ENCODE measurements at places on chromosomes 2 and 18.

DNA sequence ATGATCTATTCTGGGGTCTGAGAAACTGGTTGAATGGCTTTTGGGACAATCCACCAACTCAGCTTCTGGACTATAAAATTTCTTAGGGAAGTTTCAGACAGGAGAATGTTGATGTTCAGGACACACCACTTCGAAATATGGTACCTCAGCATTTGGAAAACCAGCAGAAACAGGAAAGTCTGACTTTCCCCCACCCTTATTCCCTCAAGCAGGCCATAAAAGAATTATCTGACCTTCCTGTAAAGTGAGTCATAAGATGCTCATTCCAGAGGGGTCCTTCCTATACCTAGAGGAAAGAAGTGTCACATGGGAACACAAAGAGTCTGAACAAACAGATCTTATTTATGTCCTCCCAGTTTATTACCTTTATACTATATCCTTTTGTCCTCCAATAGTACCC lies 415.0 kb downstream of the CPS1 start:
- DNase-seq = no peak

- no peak for DNase-seq
Observed at GRCh38 chr18:25392192-25392591, 40.2 kb upstream of the ZNF521 start.

DNA sequence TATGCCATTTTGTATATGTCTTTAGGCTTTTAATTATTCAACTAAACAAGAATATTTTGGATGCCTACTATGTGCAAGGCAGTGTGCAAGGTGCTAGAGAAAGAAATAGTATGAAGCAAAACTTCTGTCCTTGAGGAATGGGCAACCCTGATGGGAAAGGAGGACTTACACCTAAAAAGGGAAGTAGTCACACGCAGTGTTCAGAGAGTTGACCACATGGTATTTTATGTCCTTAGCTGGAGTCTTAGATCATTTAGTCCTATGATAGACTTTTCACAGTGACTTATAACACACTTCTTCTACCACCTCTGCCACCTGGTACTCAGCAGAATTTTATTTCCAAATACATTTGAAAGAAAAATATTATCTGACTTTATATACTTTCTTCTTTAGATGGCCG lies 291.6 kb downstream of the PLCL1 start:
- no peak for DNase-seq

DNA sequence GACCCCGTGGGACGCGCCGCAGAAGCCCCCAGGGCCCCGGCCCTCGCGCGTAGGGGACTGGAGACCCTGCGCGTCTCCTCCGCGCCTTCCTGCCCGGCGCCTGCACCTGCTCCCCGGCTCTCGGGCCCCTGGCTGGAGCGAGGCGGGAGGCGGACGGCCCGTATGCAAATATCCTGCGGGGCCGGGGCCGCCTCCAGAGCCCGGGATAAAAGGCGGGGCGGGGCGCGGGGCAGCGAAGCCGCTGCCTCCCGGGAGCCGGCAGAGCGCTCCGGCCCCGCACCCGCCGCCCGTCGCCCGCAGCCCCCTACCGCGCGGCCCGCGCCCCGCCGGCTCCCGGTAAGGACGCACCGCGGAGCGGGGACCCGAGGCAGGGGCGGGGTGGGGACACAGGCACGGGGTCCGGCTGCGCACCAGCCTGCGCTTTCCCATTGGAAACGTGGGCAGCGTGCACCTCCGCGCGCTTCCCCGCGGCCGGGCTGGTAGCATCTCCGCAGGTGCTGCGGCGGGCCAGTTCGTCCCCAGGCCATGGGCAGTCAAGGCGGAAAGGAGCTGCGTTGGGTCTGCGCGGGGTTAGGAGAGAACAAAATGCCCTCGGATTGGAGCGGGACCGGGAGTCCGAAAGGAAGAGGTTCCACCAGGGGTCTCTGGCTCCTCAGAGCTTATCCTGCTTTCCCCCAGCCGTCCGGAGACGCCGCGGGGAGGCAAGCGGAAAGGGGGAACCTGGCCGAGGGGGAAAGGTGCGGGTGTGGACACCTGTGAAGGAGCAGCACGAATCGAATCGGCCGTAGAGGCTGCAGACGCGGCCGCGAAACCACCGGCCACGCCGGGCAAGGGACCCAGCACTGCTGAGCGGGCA lies at the start of gene ATP6V1C2:
Gene ATP6V1C2 (plus strand): TSS at position 235 of the 856 bp plus-strand sequence. CDS start 1,220 bp downstream, outside the sequence.
- DNase-seq = no peak

DNA sequence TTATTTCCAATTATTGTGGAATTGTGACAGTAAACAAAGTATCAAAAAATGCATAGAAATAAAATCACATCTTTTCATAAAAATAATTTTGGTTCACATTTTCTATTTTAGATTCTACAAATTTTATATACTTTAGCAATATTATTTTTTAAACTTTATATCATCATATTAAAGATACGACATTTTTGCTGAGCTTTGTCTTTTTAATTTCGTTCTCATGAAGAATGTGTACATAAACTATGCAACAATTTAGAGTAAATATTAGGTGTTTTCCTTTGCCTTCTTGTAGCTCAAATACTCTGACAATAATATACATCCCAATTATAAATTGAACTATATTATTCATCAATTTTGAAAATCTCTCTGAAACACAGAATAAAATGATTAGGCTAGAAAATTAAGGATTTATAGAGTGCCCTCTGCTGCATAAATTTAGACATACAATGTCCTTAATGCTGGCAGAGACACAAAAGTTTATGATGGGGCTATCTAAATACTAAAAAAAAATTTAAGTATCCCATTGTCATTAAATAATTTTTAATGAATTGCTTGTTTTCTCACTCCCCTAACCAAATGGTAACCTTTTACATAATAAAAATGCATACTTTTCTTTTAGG lies 45.7 kb downstream of the CCDC102B start:
- no peak for DNase-seq
